ENCODE measurements at places on chromosomes 1 and 21. TPM values are rescaled to one million over a fixed set of nuclear protein-coding genes. Genes with fewer than 3 reads are reported as not detected.

Gene TFF3
- total RNA-seq: not detected

Gene A3GALT2
- not detected for total RNA-seq

Gene OSBPL9
- 38.6 TPM for total RNA-seq

Gene E2F2
- 2.4 TPM for total RNA-seq

Data from A549 treated with AZD2906 at 1 μM for 4 hours (cell line).